ENCODE measurements at places on chromosomes 2 and 18.

DNA sequence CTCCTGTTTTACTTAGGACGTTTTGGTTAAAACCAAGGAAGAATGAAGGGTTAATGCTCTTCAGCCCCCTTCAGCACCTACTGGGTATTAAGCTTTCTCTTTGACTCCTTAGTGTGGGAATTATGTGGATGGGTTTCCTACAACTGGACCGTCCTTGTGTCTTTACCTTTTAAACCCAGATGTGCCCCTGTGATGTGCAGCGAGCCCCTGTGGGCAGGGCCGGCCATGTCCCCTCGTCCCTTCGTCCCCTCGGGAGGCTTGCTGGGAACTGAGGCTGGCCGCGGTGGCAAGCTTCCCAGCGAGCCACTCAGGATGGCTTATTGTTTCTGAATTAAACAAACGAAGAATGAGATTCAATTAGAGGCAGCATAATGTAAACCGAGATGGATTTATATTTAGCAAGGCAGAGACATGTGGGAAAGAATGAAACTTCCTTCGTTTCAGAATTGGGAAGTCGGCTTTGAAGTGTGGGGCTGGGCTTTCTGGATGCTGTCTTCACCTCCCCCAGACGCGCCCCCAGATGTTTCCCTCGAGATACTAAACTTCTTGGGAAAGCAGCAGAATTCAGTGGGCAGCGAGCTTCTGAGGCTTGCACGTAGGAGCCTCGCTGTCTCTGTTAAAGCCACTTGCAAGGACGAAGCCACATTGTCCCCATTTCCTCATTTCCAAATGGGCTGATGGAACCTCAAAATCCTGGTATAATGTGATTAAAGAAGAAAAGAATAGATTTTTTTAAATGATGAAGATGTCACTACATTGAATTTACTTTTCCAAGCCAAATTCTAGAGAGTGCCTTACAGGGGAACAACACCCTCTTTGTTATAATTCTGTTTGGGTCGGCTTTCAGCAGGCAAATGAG is 146.0 kb downstream of the VAPA start:
- DNase-seq = no peak

DNA sequence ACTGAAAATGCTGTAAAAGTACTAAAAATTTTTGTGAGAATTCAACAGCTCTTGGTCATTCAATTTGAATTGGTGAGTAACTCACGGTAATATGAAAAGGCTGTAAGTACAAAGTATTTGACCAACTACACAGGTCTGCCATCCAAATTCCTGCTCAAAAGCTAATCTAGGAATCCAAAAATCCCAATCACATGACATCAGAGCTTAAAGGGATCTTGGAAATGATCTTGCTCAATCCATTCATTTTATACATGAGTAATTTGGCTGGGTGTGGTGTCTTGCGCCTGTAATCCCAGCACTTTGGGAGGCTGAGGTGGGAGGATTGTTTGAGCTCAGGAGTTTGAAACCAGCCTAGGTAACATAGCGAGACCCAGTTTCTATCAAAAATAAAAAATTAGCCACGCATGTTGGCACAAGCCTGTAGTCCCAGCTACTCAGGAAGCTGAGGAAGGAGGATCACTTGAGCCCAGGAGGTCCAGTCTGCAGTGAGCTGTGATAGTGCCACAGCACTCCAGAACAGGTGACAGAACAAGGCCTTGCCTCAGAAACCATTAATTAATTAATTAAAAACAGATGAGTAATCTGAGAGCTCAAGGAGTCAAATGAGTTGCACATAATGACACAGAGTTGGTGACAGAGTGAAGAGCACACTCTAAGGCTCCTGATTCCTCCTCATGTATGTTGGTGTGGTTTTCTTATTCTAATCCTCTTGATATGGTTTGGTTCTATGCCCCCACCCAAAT is 19.8 kb downstream of the SPIRE1 start:
- no peak for DNase-seq

DNA sequence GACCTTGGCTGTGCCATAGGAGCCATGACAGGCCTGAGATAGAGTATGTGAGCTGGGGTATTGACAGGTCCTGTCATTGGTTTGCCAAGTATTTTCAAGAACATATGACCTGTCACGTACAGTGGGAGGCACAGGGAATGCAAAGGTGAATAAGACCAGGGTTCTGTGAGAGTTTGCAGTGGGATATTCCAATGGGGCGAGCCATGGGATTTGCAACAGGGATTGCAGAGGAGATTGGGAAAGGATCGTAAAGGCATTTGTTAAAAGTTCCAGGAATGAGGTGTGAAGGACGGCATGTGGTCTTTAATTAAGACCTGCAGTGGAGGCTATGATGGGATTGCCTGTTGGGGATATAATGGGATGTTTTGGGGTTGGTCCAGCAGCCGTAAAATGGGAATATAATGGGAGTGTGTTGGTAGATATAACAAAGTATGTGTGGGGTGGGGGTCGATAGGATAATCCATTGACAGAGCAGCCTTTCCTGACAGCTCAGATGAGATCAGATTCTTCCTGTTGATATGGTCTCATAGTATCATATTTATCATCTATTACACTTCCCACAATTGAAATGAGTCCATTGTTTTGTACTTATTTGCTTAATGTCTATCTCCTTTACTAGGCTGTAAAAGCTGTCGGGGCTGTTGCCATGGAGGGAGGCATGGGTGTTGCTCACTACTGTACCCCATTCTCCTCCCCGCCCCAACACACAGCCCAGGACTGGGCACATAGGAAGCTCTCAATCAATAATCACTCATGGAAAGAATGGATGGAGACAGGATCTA is 38.1 kb downstream of the PKDCC start:
- DNase-seq = no peak

DNA sequence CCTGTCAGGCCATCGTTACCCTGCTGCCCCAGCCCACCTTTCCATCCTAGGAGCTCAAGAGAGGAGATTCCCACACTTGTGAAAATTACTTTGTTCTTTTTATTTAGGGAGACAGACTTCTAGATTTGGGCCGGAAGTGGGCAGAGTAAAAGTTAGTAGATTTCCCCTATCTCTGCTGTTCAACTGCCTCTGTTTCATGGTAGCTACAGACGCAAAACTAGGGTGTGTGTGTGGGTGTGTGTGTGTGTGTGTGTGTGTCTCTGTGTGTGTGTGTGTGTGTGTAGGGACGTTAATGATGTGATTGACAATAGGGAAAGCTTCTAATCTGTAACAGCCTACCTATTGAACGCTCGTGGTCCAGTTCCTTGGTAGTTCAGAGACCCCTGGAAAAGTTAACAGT is 438 bp downstream of the PSMA8 start:
- DNase-seq = no peak

GRCh38 chr2:149902081-149902480 is 314.5 kb upstream of the MMADHC start:
- no peak for DNase-seq

DNA sequence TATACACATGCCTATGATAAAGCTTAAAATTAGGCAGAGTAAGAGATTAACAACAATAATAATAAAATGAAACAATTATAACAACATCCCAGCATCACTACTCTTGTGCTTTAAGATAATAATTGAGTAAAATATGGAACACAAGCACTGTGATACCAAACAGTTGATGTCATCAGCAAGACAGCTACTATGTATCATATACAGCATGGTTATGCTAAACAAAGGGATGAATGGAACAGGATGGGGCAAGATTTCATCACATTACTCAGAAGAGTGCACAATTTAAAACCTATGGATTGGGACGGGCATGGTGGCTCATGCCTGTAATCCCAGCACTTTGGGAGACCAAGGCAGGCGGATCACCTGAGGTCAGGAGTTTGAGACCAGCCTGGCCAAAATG is 1221.0 kb downstream of the SUCLG1 start:
- DNase-seq = no peak

GRCh38 chr2:6370753-6371551 is 494.8 kb downstream of the CMPK2 start:
- DNase-seq = no peak
